Right atrium auricular region (tissue), 2 donors: ENCODE measurements at places on chromosomes 7 and 10. TPM values are rescaled to one million over a fixed set of nuclear protein-coding genes. Genes with fewer than 3 reads are reported as not detected.

DNA sequence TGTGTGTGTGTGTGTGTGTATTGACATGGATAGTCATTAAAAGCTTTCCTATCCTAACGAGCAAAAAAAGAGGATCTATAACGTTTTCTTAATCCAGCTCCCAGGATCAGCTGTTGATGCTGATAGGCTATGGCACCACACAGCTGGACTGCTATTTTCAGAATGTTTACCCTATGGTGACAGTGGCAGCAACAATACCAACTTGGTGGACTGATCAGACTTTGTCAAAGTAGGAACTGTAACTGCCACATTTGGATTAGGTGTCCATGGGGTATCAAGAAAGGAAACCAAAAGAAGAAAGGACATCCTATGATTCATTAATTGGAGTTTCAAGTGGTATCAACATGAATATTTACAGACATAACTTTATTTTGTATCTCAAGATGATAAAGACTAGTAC lies 2.7 kb upstream of the CLEC5A start:
- H3K4me1 ChIP-seq, result no peaks in the 10 kb centered on the region
- no peak overlapping the region for H3K27ac ChIP-seq
- H3K4me3 ChIP-seq, result no peak overlapping the region
- H3K36me3 ChIP-seq, result no peaks in the 10 kb centered on the region

EVX1 gene
- total RNA-seq, result not detected

- DNase-seq, result no peak
- H3K4me1 ChIP-seq, result peaks cover under 1% of the 10 kb centered on the region
Measured at GRCh38 chr7:5750031-5750653, 31.3 kb downstream of the RNF216 start.

GRCh38 chr10:98296524-98296923 lies 28.5 kb upstream of the LOXL4 start:
- peaks cover 17% of the 10 kb centered on the region for H3K4me1 ChIP-seq
- H3K4me3 ChIP-seq, result no peak overlapping the region
- no peak for DNase-seq
- no peaks in the 10 kb centered on the region for H3K36me3 ChIP-seq
- no peaks in the 10 kb centered on the region for H3K27me3 ChIP-seq

- no peak overlapping the region for H3K27ac ChIP-seq
- no peaks in the 10 kb centered on the region for H3K36me3 ChIP-seq
- no peak for DNase-seq
- no peaks in the 10 kb centered on the region for H3K27me3 ChIP-seq
- H3K4me1 ChIP-seq, result no peaks in the 10 kb centered on the region
- H3K4me3 ChIP-seq, result no peak overlapping the region
Measured at GRCh38 chr7:95493247-95493646, 7.5 kb downstream of the ASB4 start.

DNAH11 gene
- 3.5 TPM for total RNA-seq

DNA sequence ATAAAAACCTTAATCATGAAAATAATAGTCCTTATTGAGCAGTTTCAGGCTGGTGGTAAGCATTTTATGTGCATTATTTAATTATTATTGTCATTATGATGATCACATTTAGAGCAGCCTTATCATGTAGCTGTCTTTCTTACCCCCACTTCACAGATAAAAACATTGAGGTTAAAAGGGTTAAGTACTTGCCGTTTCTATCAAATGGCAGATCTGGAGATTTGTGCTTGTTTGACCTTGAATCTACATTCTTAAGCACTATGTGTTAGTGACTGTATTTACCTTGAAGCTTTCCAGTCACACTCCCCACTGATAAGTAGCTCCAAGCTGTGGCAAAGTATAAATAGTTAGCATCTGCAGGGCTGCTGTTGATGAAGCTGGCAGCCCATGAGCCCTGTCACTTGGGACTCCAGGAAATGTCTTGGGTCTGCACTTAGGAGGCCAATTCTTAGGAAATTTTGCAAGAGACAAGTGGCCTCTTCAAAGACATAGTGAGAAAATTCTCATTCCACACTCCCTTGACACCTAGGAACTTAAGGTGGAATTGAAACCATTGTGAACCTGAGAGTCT lies 116.8 kb upstream of the AGR3 start:
- no peaks in the 10 kb centered on the region for H3K27me3 ChIP-seq
- H3K4me3 ChIP-seq, result no peak overlapping the region
- DNase-seq, result no peak
- H3K4me1 ChIP-seq, result no peaks in the 10 kb centered on the region
- no peaks in the 10 kb centered on the region for H3K36me3 ChIP-seq

- DNase-seq, result no peak
- H3K27ac ChIP-seq, result no peak overlapping the region
- H3K4me3 ChIP-seq, result no peak overlapping the region
- no peaks in the 10 kb centered on the region for H3K27me3 ChIP-seq
- no peaks in the 10 kb centered on the region for H3K4me1 ChIP-seq
- no peaks in the 10 kb centered on the region for H3K36me3 ChIP-seq
Measured at GRCh38 chr10:105161149-105161548, 520.1 kb downstream of the SORCS3 start.

- H3K4me1 ChIP-seq, result no peaks in the 10 kb centered on the region
- no peak overlapping the region for H3K4me3 ChIP-seq
- no peak overlapping the region for H3K27ac ChIP-seq
- H3K27me3 ChIP-seq, result no peaks in the 10 kb centered on the region
- no peaks in the 10 kb centered on the region for H3K36me3 ChIP-seq
Measured at GRCh38 chr10:126736142-126736541, 65.6 kb upstream of the C10orf90 start.
